ENCODE measurements at places on chromosomes 7 and 10. TPM values are rescaled to one million over a fixed set of nuclear protein-coding genes. Genes with fewer than 3 reads are reported as not detected.
A peak's percentile ranks its signal among the peaks of the same experiment; 100 is the strongest.

DNA sequence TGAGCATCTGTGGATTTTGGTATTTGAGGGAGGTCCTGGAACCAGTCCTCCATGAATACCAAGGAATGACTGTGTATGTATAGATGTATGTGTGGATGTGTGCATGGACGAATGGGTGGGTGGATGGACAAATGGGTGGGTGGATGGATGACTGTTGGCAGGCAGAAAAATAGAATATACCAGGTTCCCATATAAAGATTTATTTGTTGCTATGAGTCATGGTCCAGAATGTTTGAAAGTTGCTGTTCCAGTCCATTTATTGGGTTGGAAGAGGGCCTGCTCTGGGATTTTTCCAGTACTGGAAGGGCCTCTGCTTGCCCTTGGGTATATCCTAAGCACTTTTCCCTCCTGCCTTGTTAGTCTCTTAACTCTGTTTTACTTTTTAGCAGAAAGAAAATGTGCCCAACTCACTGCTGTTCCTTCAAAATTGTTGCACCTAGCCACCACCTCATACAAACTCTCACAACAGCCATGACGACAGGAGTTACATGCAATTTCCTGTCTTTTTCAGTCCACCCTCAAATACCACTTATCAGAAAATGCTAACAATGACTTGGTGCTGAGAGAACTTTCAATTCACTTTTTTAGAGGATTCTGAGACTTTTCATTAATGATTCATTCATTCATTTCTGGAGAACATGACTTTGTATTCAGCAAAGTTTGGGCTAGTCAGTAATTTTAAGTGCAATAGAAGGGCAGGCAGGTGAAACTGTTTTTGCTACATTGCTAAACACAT, 108.1 kb downstream of the EEPD1 start:
- DNase-seq, result no peak

- DNase-seq, result no peak
Measured at GRCh38 chr7:45027774-45028114, 27.7 kb downstream of the CCM2 start.

DNA sequence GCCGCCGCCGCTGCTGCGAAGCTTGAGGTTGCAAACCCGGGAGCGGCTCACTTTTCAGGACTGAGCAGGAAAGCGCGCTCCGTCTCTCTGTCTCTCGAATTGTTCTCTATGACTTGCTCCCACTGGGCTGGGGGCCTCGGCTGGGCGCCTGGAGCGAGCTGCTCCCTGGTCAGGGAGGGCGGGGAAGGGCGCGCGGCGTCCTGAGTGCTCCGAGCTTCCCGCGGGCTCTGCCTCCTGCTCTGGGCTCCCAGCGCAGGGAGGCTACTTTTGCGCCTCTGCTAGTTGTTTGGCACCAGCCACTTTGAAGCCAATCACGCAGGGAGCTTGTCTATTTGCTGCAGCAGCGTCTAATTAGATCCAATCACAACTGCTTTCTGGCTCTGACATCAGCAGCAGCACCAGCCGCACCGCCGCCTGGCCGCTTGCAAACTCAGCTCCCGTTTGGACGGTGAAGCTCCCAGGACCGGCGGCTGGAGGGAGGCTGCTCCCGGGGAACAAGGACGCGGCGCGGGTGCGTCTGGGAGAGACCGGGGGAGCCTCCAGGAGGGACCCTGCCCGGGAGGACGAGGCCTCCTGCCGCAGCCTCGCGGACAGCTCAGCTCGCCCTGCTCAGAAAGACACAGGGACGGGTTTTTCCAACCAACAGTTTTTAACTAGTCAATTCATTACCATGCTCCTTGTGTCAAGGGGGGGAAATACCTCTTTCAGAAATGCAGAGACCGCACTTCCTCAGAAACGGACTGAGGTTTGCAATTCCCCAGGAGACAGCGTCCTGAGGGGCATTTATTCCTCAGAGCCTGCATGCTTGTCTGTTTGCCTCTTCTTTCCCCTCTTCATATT, at the start of gene ADARB2:
ADARB2 (minus strand) TSS at position 304 of the 840 bp plus-strand sequence.
- DNase-seq, result peak; percentile 85

- no peak for DNase-seq
Measured at GRCh38 chr7:148944935-148945934, 61.1 kb upstream of the EZH2 start.

- no peak for DNase-seq
Measured at GRCh38 chr7:54831046-54831643, 72.1 kb upstream of the SEC61G start.

DNA sequence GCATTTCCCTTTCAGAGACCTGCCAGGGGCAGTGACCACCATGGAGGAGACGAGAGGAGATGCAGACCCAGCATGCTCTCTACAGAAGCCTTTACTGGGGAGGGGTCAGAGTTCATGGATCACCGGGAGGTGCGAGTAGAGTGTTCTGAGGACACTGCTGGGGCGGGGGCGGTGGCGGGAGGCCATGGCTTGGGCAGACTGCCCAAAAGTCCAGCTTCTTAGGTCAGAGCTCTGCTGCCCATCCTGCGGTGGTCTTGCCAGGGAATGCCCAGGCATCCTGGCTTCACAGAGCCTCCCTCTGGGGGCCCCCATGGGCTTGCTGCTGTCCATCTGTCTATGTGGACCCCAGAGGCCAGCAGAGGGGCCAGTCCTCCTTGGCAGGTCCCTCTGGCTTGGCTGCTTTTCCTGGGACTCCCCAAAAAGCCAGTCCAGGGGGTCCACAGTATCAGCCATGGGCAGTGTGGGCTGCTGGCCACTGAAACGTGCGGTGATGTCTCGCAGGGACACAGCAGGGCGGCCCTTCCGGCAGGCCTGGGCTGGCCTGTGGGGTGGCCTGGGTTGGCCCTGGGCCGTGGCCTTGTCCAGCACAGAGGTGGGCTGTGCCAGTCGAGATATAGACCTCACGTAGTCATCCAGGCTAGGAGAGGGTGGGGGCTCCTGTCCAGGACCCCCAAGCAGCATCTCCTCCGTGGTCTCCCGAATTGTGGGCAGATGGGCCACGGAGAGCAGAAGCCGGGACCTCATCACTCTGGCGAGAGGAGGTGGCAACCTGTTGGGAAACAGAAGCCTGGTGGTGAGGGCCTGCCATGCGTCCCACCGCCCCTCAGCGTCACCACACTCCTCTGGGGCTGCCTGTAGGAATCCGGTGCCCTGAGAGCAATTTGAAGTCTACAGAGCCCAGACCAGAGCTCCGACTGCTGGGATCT, 1.1 kb downstream of the DEPP1 start:
- DNase-seq, result no peak

- DNase-seq, result no peak
Measured at GRCh38 chr10:14142606-14143250, 188.0 kb downstream of the FRMD4A start.

- DNase-seq, result no peak
Measured at GRCh38 chr7:150845421-150845861, 6.9 kb upstream of the AOC1 start.

GRCh38 chr10:84196083-84196482, 1.7 kb downstream of the CDHR1 start:
- DNase-seq, result no peak

DNA sequence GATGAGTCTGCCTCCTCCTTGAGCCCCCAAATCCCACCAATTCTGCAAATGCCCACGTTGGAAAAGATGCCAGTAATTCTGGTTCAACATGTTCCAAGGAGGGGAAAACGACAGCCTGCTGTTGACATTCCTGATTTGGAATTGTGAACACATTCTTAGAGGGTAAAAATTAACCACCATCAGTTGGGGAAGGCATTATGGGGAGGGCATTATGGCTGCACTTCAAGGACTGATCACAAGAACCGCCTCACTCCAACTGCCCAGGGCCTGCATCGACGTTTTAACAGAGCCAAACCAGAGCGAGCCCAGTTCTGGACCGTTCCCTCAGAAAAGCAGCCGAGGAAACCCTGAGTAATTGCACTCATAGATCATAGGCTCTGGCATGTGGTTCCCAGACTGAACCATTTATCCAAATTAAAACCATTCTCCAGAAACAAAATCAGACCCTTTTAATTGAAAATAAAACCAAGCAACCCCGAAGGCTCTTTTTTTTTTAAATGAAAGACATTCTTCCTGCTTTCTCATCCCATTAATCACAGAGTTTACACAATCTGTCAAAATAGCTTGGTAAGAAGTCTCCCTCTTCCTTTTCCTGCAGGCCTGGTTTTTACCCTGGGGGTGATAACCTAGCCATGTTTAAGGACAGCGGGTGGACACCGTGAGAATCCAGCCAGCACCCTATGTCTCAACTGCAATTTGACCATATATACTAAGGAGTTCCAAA, 8.0 kb downstream of the TNS3 start:
- no peak for DNase-seq

- no peak for DNase-seq
Measured at GRCh38 chr10:114825513-114826253, 4.1 kb downstream of the FHIP2A start.

CPVL gene
- polyA plus RNA-seq, result 28.6 TPM

SMURF1 gene
- 11.0 TPM for polyA plus RNA-seq

ACADSB gene
- 3.3 TPM for polyA plus RNA-seq

GRID2IP gene
- polyA plus RNA-seq, result 1.5 TPM

HOXA4 gene
- not detected for polyA plus RNA-seq
